ENCODE measurements at places on chromosomes 13 and 19. TPM values are rescaled to one million over a fixed set of nuclear protein-coding genes. Genes with fewer than 3 reads are reported as not detected.

The BCAM gene
- total RNA-seq = 68.3 TPM

The CGB8 gene
- 3.0 TPM for total RNA-seq

The PRMT1 gene
- 408 TPM for total RNA-seq

The ACP7 gene
- not detected for total RNA-seq

The STXBP2 gene
- 43.4 TPM for total RNA-seq

The ZNF836 gene
- 1.1 TPM for total RNA-seq
